Sciatic nerve (tissue), 2 donors: ENCODE measurements at places on chromosomes 5 and 9.

DNA sequence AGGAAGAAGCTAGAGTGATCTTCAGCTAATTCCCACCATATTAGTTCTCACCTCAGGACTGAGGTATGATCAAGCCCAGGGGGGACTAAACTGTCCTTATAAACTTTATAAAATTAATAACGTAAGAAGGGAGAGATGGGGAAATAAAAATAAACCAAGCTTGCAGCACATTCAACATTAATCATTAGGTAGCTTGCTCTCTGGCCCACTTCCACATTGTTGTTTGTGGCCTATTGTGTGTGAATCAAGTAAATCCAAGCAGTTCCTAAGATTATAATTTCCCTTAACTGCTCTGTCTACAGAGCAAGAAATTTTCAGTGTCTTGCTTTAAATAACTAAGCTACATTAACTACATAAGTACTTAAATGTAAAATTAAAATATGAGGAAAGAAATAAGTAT, 131.3 kb upstream of the ABCA1 start:
- DNase-seq = no peak

- no peak for DNase-seq
Observed at GRCh38 chr9:70324963-70325362, 66.2 kb downstream of the SMC5 start.

GRCh38 chr9:96100385-96101300, 201.3 kb downstream of the HSD17B3 start:
- no peak for DNase-seq

- DNase-seq = no peak
Observed at GRCh38 chr9:108476574-108476973, 379.2 kb downstream of the ACTL7B start.

DNA sequence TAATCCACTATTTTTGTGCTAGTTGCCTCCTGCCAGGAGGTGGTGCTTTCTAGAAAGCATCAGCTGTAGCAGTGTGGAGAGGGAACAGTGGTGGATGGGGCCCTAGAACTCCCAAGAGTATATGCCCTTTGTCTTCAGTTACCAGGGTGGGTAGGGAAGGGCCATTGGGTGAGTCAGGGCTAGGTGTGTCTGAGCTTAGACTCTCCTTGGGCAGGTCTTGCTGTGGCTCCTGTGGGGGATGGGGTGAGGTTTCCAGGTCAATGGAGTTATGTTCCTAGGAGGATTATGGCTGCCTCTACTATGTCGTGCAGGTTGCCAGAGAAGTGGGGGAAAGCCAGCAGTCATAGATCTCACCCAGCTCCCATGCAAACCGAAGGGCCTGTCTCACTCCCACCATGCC, 11.3 kb upstream of the ADAMTS12 start:
- no peak for DNase-seq
